ENCODE measurements at places on chromosomes 13 and 19.

DNA sequence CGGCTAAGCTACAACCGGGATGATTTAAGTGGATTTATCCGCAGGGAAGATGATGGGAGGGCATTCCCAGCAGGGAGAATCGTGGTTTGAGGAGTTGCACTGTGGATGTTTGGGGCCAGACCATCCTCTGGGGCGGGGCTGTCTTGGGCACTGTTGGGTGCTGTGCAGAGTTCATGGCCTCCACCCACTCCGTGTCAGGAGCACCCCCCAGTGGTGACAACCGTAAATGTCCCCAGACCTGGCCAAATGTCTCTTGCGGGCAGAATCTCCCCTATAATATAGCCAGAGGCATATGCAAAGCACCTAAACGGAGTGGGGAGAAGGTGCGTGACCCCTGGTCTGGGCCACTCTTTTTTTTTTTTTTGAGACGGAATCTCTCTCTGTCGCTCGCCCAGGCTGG is 40.2 kb downstream of the SMIM24 start:
- peak; percentile 27 for DNase-seq

- DNase-seq: no peak
These were observed 3.1 kb upstream of the KLK1 start for GRCh38 chr19:50826492-50827240.

GRCh38 chr13:110123041-110123809 is 183.7 kb downstream of the COL4A1 start:
- no peak for DNase-seq

- no peak for DNase-seq
These were observed 5.3 kb downstream of the MISP start for GRCh38 chr19:756236-756635.

- DNase-seq: no peak
These were observed 185.3 kb upstream of the MIR17HG start for GRCh38 chr13:91162180-91162579.

- no peak for DNase-seq
These were observed 58.4 kb downstream of the RASA3 start for GRCh38 chr13:114073881-114074612.

GRCh38 chr13:25210842-25211569 is 38.9 kb upstream of the AMER2 start:
- no peak for DNase-seq

DNA sequence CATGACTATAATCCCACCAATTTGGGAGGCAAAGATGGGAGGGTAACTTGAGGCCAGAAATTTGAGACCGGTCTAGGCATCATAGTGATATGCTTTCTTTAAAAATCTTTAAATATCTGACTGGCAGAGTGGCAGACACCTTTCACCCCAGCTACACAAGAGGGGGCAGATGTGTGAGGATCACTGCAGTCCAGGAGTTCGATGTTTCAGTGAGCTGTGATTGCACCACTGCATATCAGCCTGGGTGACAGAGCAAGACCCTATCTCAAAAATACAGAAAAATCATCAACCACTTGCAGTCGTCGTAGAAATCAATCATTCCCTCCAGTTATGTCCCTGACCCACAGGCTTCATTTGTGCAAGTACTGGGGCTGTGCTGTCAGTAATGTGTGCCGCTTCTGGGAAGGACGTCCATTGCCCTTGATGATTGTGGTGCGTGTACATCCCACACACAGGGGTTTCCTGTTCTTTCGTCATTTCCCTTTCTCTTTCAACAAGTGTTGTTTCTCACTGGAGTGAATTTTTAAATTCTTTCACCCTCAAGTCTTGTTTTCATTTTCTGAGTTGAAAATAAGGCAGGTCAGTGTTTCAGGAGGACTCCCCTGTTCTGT is 1.4 kb downstream of the LGALS14 start:
- no peak for DNase-seq

GRCh38 chr19:55620410-55621204 is 3.8 kb downstream of the ZNF784 start:
- no peak for DNase-seq

- DNase-seq: no peak
These were observed 34.7 kb downstream of the DCT start for GRCh38 chr13:94444826-94445225.

DNA sequence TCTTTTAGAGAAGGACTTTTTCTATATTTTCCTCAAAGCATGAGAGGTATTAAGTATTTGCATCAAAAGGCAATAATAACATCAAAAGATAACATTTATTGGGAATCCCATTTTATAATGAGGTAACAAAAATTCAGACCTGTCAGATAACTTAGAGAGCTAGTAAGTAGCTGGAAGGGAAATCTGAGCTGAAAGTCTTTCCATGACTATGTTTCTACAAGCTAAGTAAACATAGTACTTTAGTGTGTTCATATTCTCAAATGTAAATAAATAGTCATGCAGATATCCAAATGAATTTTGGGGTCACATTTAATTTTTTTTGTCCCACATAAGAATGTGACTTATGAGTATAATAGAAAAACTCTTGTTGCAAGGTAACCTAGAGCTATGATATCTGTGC is 87.3 kb upstream of the FBXL3 start:
- no peak for DNase-seq

GRCh38 chr13:74931698-74932433 is 550.1 kb downstream of the TBC1D4 start:
- DNase-seq: no peak

DNA sequence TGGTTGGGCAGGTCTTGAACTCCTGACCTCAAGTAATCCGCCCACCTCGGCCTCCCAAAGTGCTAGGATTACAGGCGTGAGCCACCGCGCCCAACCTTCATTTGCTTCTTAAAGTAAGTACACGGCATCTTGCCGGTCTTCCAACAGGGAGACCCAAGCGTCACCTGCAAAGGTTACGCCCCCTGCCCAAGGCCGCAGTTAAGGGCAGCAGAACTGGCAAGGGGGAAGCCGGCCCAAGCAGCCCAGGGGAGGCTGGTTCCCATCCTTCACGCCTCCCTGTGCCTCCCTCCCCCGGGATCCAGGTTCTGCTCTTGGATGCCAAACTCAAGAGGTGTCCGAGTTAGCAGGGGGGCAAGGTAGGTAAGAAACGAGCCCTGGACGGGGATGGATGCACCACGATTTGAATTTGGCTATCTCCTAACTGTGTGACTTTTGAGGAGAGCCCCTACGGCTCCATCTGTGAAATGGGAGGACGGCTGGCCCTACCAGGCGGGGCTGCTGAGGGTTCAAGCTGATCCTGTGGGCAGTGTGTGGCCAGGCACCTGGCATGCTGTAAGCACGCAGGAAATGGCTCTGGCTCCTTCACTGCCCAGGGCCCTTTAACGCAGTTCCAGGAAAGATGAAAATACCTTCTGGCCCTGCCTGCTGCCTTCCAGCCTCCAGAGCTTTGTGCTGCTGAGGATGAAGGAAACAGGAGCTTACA is 9.0 kb downstream of the RFX1 start:
- DNase-seq: no peak

DNA sequence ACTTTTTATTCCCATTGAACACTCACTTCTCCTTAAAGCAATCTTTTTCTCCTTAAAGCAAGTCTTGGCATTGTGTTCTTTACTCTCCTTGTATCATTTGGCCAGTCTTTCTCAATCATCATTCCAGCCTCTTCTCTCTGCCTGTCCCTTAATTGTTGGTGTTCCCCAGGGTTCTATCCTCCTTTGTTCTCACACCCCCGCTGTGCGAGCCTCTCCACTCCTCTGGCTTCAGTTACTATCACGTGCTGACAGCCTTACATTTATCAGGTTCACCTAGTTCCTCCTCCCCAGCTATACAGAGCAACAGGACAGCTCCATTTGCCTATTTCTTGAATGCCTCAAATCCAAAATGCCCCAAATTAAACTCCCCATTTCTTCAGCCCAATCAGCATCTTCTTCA is 24.6 kb downstream of the CYSLTR2 start:
- no peak for DNase-seq

DNA sequence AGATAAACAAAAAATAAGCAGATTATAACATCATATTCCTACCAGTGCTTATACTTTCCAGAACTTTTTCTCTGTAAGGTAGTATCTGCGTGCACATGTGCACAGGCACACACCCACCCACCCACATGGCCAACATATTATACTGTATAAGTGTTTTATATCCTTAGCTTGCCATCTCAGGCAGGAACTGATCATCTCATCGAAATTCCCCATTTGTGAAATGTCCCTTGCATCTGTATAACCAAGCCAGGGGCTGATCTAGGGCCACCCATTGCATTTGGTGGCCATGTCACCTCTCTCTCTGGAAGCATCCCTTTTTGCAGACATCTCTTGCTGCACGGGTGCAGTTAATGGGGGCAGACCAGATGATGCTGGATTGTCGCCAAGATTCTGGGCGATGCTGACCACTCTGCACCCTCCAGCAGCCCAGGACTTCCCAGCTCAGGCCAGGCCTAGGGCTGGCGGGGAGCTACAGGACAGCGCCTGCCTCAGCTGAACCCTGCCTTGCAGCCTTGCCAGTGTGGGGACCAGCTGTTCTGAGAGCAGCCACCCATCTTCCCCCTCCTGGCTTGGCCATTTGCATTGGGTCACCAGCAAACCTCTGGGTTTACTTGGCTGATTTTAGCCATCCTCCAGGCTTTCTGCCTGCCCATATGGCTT is 95.9 kb downstream of the SLC7A1 start:
- DNase-seq: no peak

DNA sequence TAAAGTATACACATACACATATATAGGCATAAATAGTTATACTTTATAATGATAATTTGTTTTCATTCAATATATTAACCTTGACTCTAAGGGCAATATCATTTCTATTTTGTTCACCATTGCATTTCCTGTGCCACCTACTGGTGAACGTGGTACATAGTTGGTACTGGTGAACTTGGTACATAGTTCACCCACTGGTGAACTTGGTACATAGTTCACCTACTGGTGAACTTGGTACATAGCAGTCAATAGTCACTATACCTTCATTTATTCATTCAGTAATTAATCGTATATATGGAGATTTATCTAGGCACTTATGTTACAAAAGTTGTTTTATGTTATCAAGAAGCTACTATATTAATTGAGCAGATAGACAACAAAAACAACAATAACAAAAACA is 172.6 kb upstream of the ATXN8OS start:
- no peak for DNase-seq

- DNase-seq: no peak
These were observed 5.3 kb downstream of the SPPL2B start for GRCh38 chr19:2333807-2334211.

- no peak for DNase-seq
These were observed 24.2 kb downstream of the CERS4 start for GRCh38 chr19:8233370-8233769.

- peak; percentile 36 for DNase-seq
These were observed 244.4 kb upstream of the SLITRK1 start for GRCh38 chr13:84126671-84127171.

DNA sequence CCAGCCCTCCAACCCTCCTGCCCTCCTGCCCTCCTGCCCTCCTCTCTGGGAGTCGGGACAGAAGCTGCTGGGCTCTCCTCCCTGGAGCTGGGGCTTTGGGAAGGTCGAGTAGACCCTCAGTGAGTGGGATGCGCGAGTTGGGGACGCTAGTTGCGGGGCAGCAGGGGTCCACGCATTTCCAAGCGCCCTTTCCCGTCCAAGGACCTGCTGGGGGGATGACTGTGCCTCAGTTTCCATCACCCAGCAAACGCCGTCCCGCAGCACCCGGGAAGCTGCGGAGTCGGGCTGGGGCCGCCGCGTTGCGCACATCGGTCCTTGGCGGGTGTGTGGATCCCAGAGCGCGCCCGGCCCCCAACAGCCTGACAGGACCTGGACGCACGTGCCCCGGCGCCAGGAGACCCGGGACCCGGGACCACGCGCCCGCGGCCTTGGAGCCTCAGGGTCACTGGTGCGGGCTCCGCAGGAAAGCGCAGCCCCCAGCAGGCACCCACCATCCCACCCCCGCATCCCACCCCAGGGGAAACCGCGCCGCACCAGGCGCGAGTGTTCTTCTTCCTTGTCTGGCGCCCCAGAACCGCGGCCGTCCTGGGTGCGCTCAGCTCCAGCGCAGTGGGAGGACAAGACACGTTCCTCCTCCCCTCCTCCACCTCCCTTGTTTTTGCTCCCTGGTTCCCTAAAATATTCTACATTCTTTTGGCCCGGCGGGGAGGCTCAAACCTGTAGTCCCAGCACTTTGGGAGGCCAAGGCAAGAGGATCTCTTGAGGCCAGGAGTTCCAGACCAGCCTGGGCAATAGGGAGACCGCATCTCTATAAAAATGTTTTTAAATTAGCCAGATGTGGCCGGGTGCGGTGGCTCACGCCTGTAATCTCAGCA is 9.2 kb downstream of the ONECUT3 start:
- no peak for DNase-seq

GRCh38 chr19:49061445-49061844 is 3.2 kb downstream of the NTF4 start:
- no peak for DNase-seq

DNA sequence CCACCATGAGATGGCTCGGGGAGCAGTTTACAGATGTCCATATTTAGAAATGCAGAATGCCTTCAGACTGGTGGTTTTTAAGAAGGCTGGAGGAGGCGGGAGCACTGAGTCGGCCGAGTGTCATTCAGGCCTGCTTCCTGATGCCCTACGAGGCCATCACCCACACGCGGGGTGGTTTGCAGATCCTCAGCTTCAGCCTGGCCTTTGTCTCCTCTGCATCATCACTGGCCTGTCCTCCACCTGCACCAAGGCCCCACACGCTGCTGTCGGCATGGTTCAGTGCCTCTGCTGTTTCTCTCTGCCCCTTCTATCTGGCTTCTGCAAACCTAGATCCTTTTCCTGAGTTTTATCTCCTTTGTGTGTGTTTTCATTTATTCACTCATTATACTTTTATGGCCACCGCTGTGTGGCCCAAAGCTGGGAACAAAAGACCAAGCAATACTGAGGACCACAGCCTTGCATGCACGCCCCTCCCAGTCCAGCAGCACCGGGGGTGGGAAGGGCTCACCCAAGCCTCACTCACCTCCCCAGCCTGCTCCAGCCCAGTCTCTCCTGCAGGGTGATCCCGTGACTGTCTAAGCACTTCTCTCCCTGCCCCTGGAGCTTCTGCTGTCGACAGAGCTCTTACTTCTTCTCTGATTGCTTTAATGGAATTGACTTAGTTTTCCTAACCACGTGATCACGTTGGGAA is 240.8 kb downstream of the TEX29 start:
- no peak for DNase-seq

GRCh38 chr19:5914946-5915781 is 1.1 kb downstream of the CAPS start:
- no peak for DNase-seq

GRCh38 chr13:102346769-102347168 is 55.1 kb downstream of the FGF14 start:
- no peak for DNase-seq

GRCh38 chr19:44657211-44657921 is 13.7 kb downstream of the PVR start:
- DNase-seq: peak; percentile 34

DNA sequence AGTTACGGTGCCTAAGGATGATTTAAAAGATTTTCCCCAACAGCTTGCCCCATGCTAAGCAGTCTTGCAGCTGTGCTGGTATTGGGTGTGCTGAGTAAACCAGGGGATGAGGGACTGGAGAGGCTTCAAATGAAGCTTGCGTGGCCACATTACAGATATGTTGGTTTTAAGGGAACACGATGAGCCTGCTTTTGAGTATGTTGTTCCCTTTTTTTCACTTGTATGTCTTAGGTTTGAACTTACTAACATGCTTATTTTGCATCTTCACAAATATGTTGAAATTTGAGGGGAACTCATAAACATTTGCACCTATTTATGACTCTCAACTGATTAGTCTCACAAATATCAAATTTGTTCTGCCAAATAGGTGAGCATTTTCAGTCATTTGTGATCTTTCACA is 2.0 kb upstream of the IL17D start:
- DNase-seq: no peak

Measured in CD8-positive, alpha-beta memory T cell (primary cell).